ENCODE measurements at places on chromosomes 3 and 15.
A peak's percentile ranks its signal among the peaks of the same experiment; 100 is the strongest.

DNA sequence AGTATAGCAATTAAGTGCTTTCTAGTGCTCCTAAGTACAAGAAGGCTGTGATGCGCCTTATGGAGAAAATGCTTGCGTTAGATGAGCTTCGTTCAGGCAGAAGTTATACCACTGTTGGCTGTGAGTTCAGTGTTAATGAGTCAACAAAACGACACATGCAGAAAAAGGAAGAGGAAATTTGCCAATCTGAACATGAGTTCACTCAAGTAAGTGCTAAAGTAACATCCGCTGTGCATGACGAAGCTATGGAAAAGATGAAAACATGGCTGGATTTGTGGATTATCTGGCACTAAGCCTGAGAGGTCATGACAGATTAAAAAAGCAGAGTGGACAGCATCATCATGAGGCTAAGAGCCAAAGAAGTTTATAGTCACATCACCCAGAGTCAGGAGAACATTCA lies 36.9 kb downstream of the SH3BP5 start:
- DNase-seq: peak; percentile 47

- no peak for DNase-seq
These were observed 431.3 kb downstream of the FOXP1 start for GRCh38 chr3:71152039-71152891.

- DNase-seq: peak; percentile 62
These were observed 49.4 kb downstream of the NFKBIZ start for GRCh38 chr3:101898752-101899169.

GRCh38 chr3:129616713-129617112 lies 10.2 kb upstream of the PLXND1 start:
- DNase-seq: peak; percentile 58

- no peak for DNase-seq
These were observed 60.4 kb upstream of the SLC24A5 start for GRCh38 chr15:48060396-48060795.

DNA sequence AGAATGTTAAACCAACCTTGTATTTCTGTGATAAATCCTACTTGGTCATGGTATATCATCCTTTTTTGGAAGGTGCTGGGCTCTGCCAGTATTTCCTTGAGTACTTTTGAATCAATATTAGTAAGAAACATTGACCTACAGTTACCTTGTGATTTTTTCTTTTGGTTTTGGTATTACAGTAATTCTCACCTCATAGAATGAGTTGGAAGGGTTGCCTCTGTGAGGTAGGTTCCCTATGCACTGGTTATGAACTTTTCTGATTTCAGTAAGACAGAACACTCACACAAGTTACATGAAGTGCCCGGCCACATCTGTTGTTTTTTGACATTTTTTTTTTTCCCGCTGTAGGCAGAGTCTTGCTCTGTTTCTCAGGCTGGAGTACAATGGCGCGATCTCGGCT lies 20.0 kb downstream of the PCCB start:
- no peak for DNase-seq

DNA sequence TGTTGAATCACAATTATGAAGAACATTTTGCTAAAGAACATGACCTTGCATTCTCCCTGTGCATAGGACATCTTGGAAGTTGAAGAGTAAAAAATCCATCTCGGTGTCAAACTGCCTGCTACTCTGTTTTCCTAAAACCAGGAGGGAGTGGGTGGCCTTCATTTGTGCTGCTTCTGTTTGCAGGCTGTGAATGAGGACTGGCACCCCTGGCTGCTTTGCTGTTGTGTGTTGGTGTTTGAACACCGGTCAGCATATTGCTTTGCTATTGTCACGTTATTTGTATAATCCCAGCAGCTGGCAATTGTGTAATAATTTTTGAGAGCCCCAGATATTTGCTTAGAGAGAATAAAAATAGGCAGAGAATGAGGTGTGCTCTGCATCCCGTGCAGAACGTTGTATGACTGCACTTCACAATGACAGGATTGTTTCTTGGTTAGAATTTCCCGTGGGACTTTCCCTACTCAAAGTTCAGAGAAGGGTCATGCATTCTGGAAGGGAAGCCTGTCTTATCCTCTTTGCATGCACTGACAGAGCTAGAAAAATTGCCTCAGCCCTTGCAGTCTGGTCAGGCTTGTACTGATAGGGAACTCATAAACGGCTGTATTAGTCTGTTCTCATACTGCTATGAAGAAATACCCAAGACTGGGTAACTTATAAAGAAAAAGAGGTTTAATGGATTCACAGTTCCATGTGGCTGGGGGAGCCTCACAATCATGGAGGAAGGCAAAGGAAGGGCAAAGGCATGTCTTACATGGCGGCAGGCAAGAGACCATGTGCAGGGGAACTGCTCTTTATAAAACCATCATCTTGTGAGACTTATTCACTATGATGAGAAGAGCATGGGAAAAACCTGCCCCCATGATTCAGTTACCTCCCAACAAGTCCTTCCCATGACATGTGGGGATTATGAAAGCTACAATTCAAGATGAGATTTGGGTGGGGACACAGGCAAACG lies 16.3 kb downstream of the SV2B start:
- no peak for DNase-seq

- DNase-seq: no peak
These were observed 751 bp upstream of the DCLK3 start for GRCh38 chr3:36765104-36765503.

- no peak for DNase-seq
These were observed 150.6 kb upstream of the ROPN1 start for GRCh38 chr3:124142389-124142970.

- no peak for DNase-seq
These were observed 32.9 kb downstream of the MEX3B start for GRCh38 chr15:82012908-82013307.

DNA sequence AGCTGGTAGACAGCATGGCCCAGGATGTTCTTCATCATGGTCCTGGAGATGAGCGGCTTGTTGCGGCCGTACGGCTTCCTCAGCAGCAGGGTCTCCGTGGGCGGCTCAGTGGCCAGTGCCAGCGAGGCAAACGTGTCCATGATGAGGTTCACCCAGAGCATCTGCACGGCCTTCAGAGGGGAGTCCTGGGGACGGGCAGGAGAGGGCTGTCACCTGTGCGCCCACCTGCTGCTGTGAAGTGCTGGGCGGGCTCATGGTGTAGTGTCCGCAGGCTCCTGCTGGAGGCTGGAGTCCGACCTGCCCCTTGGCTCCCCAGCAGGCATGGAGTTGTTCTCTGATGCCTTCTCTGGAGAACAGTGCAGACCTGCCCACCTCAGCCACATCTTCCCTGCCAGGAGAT lies 21.9 kb upstream of the SEC13 start:
- no peak for DNase-seq

- no peak for DNase-seq
These were observed 186.7 kb downstream of the NLGN1 start for GRCh38 chr3:173584093-173584837.

DNA sequence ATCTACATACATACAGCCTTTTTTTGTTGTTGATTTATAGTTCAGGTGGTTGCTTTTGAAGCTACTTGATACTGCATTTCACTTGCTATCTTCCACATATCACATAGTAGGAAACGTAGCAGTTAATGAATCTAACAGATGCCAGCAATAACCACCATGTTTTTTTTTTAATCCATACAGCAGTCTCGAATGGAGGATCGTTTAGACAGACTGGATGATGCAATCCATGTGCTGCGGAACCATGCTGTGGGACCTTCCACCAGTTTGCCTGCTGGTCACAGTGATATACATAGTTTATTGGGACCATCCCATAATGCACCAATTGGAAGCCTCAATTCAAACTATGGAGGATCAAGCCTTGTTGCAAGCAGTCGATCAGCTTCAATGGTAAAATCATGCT lies 123.2 kb upstream of the CGNL1 start:
- DNase-seq: no peak

- DNase-seq: peak; percentile 23
These were observed 12.4 kb downstream of the GLYCTK start for GRCh38 chr3:52299879-52300611.

DNA sequence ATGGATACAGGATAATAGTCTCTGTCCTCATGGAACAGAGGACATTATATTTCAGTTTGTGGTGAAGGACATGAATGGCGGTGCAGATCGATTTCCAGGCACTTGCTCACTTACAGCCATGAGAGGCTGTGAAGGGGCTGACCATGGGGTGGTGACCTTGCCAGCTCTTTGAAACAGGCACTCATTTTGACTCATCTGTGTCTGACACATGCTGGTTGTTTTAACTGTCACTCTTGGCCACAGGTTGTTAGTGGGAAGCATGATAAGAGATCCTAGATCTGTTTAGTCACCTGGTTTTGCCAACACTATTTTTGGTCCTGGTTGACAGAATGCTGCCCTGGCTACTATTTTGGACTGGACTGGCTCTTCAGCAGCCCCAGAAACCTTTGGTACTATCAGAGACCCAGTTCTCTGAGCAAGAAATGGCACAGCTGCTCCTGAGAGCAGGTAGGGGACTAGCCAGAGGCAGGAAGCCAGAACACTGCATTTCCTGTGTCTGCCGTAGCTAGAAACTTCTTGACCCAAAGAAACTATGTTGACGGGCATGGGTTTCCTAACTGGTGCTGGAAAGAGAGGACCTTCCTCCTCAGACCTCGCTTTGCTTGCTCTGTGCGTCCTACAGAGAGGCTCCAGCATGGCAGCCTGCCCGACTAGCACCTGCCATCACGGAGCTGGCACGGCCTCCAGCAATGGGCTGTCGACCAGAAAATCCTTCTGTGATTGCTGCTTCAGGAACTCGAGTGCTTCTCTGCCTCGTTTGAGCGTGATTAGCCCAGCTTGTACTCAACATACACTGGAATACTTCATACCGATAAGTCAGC lies 6.3 kb downstream of the PXYLP1 start:
- no peak for DNase-seq

- DNase-seq: no peak
These were observed 131.1 kb downstream of the ADAMTSL3 start for GRCh38 chr15:83784975-83785374.

- DNase-seq: peak; percentile 2
These were observed 2.1 kb upstream of the GABRA5 start for GRCh38 chr15:26864664-26865191.

GRCh38 chr15:50321680-50322210 lies 33.3 kb downstream of the GABPB1 start:
- no peak for DNase-seq

DNA sequence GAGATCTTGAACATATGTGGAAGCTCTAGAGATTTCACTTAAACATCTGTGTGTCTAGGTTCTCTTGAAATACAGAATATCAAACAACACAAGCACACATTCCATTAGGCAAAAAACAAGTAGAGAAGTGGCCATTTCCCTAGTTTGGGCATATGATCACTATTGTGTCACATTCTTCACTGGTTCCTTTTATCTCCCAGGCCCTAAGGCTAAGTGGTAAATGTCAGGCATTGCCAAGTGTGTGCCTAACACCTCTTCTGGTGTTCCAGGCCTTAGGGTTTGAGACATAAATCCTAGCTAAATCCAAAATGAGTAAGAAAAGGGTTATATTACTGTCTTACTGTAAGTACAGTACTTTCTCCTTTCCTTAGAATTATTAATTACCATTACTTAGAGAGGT lies 880.1 kb downstream of the PDCD6IP start:
- no peak for DNase-seq

GRCh38 chr3:78976200-78976599 lies 791.6 kb downstream of the ROBO1 start:
- DNase-seq: no peak

DNA sequence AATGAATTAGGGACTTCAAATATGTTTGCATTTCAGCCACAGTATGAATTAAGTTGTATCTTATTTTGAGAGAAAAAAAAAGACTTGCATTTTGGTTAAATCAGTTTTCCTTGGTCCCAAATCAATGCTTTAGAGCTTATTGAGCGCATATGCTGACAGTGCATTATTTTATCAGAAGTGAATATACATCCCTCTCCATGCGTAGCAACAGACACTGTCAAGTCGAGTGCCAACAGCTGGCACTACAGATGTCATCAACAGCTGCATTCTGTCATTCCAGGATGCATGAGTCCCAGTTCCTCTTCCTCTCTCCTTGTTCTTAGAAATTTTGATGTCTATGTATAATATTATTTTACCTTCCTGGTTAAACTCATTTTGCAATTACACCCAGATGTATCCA lies 156.1 kb upstream of the FOXB1 start:
- DNase-seq: no peak

DNA sequence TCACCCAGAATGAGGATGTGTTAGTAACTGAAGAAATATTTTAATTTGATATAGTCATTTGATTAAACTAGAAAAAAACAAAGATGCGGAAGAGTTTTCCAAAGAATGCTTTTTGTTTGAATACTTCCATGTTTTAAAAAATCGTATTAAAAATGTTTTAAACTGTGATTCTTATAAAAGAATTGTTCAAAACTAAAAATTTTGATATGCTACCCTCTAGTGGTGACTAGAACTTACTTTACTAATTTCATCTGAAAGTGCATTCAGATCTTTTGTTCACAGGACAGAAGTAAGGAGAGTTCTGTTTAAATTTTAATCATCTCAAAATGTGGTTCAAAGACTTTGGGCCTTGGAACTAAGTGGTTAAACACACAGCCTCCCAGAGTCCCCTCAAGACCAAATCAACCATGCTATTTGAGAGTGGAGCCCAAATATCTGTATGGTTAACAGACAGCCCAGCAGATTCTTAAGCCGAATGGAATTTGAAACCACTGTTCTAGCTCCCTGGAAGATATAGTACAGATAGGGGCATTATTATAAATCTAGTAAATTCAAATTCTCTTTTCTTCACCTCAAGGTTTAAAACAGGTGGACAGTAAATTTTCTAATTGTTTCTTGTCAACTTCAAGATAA lies 45.2 kb upstream of the SYNPR start:
- DNase-seq: no peak

GRCh38 chr3:70010346-70010745 lies 10.8 kb downstream of the SAMMSON start:
- no peak for DNase-seq

DNA sequence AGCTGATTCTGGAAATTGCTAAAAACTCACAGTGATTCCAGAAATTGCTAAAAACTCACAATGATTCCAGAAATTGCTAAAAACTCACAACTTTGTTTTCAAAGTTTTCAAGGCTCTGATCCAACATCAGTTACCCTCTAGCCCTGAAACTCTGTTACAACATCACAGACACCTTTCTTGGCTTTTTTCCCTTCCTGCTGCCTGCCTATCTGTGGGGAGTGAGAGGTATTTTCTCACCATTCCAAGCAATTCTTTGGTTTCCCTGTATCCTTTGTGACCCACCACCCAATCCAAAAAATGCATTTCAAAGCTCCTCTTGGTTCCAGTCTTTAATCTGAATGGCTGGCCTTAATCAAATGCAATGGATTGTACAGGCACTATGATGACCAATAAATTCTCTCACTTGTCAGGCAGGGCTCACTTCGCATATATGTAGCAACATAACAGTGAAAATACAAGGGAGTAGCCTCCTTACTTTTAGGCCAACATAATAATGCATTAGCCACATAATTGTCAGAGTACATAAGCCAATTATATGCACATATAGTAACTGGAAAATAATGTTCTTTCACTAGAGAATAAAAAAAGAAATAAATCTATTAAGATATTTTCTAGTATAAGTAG lies 1139.0 kb downstream of the ROBO2 start:
- no peak for DNase-seq

- DNase-seq: no peak
These were observed 20.5 kb downstream of the EAF2 start for GRCh38 chr3:121855555-121855954.
